Activated CD4-positive, alpha-beta T cell treated with anti-CD3 and anti-CD28 coated beads, Interleukin-2, amount 50 U/mL, for 16 hours (primary cell): ENCODE measurements at places on chromosomes 6 and 20.

- no peak for DNase-seq
Measured at GRCh38 chr6:24408719-24409410, 6.1 kb downstream of the MRS2 start.

DNA sequence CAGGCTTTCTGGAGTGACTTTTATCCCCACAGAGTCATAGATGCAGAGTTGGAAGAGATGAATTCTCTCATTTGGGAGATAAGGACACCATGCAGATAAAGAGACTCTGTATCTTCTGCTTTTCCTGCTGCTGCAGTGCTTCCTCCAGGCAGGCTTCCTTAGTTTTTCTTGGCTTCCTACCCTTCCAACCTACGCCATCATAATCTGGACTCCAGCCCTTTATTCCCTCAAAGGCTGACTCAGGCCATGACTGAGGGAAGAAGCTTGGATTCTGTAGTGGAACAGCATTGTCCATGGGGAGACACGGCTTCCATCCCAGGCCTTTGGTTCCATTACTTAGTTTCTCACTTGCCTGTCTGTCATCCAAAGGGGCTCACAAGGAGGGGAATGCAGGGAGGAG is 6.5 kb upstream of the RNF24 start:
- no peak for DNase-seq

GRCh38 chr20:13915284-13915683 is 75.1 kb downstream of the SEL1L2 start:
- no peak for DNase-seq

DNA sequence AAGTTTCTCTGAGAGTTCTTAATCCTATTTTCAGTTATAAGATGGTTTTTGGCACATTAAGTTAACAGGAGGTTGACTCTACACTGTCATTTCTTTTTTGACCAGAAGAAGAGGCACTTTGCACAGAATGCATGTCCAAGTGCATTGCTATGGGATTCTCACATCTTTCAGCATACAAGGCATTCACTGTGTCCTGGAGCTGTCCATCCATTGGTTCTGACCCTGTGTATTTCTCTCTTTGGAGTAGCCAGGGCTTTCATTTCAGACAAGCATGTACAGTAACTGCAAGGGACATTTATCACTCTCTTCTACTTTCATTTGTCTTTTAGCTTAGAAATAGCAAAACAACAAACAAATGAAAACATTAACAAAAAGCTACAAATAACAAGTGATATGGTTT is 275.1 kb upstream of the IMPG1 start:
- no peak for DNase-seq

DNA sequence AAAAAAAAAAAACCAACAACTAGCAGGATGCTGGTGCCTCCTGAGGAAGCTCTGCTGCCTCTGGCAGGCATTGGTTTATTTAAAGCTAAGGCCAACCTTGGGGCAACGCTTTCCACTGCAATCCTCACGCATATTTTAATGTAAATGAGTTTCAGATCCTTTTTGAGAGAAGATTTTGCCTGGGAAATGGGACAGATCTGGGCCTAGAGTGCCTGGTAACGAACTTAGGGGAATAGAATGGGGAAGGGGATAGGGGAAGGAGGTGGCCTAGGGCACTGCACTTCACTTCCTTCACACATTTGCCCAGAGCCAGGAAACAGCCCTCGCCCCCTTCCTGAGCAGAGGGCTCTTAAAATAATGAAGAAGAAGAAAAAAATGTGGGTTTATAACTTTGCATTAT is 132.7 kb upstream of the TMEM170B start:
- no peak for DNase-seq

- no peak for DNase-seq
Measured at GRCh38 chr6:143333081-143333480, 117.4 kb downstream of the ADAT2 start.

- DNase-seq, result no peak
Measured at GRCh38 chr6:159935065-159935464, 33.8 kb upstream of the IGF2R start.

- DNase-seq, result no peak
Measured at GRCh38 chr20:11719153-11719552, 198.5 kb upstream of the BTBD3 start.
